ENCODE measurements at places on chromosomes 3 and 15.

GRCh38 chr3:112751564-112752512 is 94.8 kb downstream of the CD200R1L start:
- DNase-seq = no peak

GRCh38 chr15:85761635-85762034 is 33.1 kb downstream of the KLHL25 start:
- no peak for DNase-seq

GRCh38 chr3:114043205-114043604 is 13.1 kb downstream of the CCDC191 start:
- no peak for DNase-seq

DNA sequence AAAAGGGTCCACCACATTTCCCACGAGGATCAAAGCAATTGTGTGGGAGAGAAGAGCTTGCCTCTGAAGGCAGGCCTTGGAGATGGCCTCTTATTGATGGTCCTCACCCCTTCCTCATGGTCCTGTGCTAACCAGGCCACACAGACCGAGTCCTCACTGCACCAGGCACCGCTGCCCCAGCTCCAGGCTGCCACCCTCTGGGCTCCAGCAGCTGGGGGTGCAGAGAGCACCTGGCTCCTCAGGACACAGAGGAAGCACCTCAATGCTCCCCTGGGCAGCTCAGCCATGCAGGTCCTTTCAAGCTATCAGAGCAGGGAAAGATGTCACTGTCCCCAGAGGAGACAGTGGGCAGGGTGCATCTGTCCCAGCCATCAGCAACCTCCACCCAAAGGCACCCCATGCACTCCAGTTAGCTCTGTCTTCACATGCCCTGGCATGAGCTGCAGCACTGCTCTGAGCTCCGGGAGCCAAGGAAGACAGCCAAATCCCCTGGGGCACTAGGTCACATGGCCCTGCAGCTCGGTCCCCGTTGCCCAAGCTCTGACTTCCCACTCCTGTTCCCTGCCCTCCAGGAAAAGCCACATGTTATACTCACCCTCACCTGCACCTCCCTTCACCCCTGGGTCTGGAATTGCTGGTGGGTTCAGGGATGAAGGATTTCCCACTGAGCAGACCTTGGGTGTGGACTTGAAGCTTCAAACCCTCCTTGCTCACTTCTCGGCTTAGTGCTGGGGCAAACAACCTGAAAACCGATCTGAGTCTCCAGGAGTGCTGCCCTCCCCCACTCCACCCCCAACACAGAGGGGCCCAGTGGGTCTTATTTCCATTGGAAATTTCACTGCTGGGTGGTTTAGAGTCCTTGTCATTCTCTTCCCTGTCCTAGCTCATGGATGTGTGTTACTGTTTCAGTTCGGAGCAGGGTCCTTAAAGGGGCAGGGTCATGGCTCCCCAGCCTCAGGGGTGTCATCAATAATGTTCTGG is 32.6 kb downstream of the ALS2CL start:
- DNase-seq = no peak

- DNase-seq = no peak
Measured at GRCh38 chr15:100645671-100646070, 43.3 kb downstream of the ASB7 start.

DNA sequence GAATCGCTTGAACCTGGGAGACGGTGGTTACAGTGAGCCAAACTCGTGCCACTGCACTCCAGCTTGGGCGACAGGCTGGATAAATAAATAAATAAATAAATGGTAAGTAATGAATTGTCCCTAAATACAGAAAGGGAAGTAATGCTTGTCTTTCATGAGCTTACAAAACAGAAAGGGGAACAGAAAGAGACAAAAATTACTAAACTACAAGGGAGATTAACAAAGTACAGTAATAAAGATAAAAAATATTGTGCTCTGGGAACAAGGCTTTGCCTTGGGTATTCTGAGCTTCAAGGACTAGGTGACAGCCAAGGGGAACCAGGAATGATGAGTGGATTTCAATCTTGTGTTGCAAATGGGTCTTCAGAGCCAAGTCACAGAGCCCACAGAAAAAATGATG is 9.2 kb upstream of the HLTF start:
- no peak for DNase-seq

DNA sequence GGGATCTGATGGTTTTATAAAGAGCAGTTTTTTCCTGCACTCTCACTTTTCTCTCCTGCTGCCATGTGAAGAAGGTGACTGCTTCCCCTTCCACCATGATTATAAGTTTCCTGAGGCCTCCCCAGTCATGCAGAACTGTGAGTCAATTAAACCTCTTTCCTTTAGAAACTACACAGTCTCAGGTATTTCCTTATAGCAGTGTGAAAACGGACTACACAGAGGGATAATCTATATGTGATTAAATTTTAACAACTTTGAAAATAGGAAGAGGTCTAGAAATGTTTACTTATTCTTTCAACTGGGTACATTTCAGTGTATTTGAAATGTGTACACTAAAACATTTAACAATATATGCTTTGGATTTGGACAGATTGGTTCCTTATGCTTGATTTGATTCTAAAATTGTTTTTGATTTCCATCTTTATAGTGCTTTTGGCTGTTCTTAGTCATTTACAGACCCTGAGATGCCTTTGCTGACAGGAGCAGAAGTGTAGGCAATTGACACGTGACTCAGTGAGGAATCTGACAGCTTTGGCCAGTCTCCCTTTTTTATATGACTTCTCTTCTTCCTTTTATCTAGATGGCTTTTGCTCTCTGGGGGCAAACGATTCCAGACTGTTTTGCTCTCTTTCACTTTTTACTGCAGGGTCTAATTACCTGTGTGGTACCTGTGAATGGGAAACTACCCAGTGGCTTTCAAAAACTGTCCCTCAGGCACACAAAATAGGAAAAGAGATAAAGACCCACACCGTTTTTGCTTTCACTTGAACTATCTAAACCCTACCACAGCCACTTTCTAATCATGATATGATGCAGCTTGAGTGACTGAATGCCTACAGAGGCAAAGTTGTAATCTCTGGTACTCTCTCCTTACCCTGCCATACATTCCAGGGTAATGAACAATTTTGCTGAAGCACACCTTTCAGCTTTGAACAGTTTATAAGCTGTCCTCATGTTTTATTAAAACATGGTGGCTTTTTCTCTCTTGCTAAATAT is 422.6 kb downstream of the ROBO1 start:
- DNase-seq = peak; percentile 41

- no peak for DNase-seq
Measured at GRCh38 chr3:33795131-33795530, 3.3 kb upstream of the PDCD6IP start.

DNA sequence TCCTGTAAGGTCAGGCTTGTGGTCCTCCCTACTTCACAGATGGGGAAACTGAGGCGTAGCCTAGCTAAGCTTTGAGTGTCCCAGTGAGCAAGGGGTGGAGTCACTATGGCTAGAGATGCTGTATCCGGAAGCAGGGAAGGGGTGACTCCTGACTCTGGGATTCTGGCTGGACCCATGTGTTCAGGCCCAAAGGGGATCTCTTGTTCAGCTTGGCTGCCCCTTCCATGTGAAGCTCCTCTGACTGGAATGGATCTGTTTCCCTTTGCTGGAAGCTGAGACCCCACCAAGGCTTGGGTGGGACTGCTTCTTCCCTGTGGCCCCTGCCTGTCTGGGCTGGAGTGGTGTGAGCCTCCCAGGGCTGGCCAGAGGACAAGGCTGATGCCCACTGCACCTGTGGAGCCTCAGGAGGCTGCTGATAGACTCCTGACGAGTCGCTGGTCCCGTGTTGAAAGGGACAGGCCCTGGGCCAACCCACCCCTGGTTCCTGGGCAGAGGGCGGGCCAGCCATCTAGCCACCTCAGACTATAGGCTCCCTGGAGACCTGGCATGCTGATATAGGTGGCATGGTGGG is 1.0 kb downstream of the MAPKAPK3 start:
- DNase-seq = no peak

GRCh38 chr3:149600634-149601033 is 57.2 kb downstream of the WWTR1 start:
- DNase-seq = peak; percentile 65

GRCh38 chr15:68701886-68702285 is 118.8 kb downstream of the ANP32A start:
- DNase-seq = no peak

GRCh38 chr3:148992027-148992634 is 791 bp downstream of the GYG1 start:
- peak; percentile 42 for DNase-seq

- peak; percentile 62 for DNase-seq
Measured at GRCh38 chr3:103818800-103819199, 1384.0 kb downstream of the ZPLD1 start.

DNA sequence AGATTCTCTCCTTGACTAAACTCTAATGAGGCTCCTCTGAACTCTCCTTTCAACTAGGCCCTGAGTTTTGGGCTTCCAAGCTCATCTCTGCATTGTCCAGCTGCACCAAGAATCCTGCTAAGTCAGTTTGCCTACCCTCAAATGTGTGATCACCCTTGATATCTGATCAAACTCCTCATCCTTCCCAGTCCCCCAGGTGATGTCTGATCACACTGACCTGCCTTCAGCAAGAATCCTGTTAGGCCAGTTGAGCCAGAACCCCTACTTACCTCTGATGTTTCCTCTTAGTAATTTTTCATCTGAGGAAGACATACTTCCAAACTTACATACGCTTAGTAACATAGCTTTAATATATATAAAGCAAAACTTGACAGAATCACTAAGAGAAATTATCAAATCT is 28.8 kb downstream of the SUMF1 start:
- DNase-seq = no peak

- no peak for DNase-seq
Measured at GRCh38 chr15:68646156-68646555, 67.4 kb downstream of the CORO2B start.

DNA sequence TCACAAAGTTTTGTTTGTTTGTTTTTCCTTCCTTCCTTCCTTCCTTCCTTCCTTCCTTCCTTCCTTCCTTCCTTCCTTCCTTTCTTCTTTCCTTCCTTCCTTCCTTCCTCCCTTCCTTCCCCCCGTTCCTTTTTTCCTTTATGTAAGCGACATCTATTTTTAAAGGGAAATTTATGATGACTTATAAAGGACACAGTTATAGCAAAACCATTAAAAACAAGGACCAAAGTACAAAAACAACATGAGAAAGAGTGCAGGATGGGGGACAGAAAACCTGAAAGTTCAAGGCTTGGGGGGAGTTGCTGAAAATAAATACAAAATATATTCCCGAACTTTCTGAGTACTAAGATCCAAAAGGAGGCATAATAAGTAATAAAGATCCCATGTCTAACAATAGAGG is 1.8 kb downstream of the ADGRG7 start:
- no peak for DNase-seq

DNA sequence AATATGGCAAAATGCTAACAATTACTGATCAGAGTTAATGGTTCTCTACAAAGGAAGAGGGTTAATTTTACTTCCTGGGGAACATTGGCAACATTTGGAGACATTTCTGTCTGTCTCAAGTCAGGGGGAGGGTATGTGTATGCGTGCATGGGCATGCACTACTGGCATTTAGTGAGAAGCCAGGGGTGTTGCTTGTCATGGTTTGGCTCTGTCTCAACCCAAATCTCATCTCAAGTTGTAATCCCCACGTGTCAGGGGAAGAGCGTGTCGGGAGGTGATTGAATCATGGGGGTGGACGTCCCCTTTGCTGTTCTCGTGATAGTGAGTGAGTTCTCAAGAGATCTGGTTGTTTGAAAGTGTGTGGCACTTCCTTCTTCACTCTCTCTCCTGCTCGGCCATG is 28.3 kb upstream of the TNIK start:
- no peak for DNase-seq

DNA sequence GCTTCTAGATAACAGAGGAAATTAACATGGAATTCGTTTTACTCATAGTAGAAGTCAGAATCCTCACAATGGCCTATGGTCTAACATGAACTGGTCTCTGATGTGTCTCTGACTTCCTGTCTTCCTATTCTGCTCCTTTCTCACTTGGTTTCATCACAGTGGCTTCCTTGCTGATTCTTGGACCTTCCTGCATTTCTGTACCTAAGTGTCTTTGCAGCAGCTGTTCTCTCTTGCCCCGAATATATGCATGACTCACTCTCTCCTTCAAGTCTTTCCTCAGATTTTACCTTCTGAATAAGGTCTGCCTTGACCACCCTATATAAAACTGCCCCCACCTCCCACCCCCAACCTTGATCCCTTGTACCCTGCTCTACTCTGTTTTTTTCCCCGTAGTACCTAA is 14.1 kb downstream of the ARL13B start:
- no peak for DNase-seq

DNA sequence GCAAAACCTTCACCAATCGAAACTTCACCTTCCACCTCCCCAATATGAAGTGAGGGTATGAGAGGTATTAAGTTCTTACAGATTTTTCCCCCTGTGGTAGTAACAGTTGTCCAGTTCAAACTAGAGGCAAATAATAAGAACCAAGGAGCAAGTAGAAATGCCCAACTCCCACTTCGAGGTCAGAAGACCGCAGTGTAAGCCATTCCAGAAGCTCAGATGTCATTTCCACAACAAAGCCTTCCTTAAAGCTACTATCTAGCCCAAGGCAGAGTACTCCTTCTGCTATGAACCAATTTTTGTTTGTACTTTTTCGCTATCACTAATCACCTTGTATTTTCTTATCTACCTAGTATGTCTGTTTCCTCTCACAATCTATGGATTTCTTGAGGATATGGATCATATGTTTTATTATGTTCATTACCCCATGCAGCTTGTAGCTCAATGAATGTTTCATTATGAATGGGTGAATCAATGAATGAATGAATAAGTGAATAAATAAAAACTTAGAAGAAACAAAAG is 235.7 kb upstream of the KCNMB2 start:
- DNase-seq = no peak

- DNase-seq = no peak
Measured at GRCh38 chr15:94778840-94779239, 547.5 kb downstream of the MCTP2 start.

GRCh38 chr15:49927189-49927861 is 191.7 kb downstream of the ATP8B4 start:
- no peak for DNase-seq

- no peak for DNase-seq
Measured at GRCh38 chr3:113263778-113264177, 52.4 kb downstream of the BOC start.

DNA sequence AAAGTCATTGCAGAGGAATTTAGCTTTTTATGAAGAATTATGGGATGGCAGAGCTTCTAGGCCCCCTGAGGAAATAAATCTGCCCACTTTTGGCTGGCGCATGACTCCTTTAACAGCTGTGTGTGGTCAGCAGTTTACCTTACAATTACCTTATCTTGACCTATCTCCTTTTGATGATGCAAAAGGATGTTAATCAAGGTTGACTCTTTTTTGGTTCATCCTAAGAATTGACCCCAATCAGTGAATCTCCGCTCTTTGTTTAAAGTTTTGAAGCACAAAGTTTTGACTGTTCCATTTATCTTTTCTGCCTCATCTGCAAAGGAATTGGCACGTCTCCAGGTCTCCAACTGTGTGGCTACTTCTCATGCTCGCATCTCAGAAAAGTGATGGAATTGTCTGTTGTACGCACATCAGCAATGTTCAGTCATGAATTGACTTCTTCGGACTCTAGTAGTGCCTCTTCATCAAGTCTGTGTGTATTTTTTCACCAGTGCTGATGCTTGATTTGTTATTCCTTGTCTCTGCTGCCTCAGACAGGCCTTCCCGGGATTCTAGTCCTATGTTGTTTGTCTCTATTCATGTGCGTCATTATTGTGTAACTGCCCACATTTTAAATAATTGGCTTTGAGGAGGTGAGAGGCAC is 196.2 kb upstream of the CFAP20DC start:
- peak; percentile 65 for DNase-seq

- DNase-seq = no peak
Measured at GRCh38 chr3:10552631-10552943, 47.2 kb upstream of the ATP2B2 start.

GRCh38 chr15:34647569-34648293 is 64.3 kb upstream of the GOLGA8B start:
- DNase-seq = no peak
